ENCODE measurements at places on chromosomes 16 and 17.

DNA sequence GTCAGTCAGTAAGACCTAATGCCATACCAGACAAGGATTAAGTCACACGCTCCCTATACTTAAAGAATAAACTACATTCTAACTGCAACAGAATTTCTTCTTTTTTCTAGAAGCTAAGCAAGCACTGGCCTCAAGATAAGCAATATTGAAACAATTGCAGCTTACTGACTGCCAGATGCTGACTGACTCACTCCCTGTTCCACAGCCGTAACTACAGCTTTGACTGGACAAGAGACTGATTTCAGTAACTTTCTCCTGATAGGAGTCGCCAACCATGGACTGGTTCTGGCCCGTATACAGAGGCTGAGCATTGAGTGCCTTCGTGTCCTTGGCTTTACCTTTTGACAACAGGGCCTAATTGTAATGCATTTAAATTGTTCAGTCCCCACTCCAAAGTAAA lies 67.9 kb downstream of the TRIM37 start:
- no peak for DNase-seq

- no peak for DNase-seq
Observed at GRCh38 chr17:60455378-60455777, 33.1 kb downstream of the CHCT1 start.

DNA sequence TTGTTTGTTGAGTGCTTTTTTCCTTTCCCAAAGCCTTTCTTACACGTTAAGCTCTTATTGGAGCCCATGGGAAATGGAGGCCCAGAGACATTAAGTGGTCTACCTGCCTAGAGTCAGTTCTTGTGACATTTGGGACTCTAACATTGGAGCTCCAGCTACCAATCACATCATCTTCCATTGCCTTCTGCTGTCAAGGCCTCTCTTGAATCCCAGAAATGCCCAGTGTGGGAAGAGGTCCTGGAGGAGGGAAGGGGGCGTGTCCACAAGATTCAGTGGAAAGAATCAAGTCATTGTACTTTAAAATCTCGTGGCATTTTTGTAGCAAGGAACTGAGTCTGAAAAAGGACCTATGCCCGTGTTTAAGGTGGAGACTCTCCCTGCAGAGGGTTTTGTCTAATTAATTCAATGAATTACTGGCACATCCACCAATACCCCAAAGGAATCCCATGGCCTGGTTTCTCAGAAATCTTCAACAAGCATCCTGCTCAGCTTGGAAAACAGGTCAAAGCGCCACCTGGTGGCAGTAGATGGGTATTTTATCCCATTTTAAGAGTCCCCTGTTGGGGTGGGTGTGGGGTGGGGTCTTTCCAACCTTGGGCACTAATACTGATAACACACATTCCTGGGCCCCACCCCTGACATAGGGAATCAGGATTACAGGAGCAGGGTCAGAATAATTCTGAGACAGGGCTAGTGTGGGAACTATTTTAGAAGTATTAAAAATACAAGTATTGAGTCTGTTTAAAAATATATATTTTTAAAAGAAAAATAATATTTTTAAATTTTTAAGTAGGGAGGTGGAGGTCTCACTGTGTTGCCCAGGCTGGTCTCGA lies 24.6 kb downstream of the GPT2 start:
- DNase-seq: no peak

GRCh38 chr17:4851084-4851483 lies 17.9 kb downstream of the MINK1 start:
- DNase-seq: no peak

GRCh38 chr17:34389126-34389750 lies 26.2 kb upstream of the CCL1 start:
- DNase-seq: no peak
